Activated CD4-positive, alpha-beta T cell treated with anti-CD3 and anti-CD28 coated beads, Interleukin-2, amount 50 U/mL, for 4 hours (primary cell): ENCODE measurements at places on chromosomes 4 and X.

DNA sequence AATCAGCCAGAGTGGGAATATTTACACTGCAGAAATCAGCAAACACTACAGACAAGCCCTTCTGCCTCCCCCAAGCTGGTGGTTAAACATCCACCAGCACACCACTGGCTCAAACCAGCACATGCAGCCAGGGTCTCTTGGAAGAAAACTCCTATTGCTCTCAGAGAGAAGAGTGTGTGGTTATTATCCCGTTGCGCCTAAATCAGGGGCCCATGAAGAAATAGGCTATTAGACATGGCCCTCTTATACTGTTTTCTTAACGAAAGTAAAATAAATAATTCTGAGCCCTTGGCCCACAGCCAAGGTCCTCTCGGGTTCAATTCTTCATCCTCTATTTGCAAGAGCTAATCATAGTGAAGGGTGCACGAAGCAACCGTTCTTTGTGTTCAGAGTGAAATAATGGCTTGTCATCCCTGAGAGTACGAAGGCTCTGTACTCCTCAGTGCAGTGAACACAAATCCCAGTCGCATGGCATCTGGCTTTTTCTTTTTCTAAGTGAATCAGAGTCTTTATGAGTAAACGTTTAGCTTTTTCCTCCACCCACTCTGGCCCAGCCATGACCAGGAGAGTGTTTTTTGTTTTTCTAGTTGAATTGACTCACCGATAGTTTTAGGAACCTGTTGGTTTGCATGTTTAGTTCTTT is 33.4 kb upstream of the RBM47 start:
- DNase-seq: no peak

DNA sequence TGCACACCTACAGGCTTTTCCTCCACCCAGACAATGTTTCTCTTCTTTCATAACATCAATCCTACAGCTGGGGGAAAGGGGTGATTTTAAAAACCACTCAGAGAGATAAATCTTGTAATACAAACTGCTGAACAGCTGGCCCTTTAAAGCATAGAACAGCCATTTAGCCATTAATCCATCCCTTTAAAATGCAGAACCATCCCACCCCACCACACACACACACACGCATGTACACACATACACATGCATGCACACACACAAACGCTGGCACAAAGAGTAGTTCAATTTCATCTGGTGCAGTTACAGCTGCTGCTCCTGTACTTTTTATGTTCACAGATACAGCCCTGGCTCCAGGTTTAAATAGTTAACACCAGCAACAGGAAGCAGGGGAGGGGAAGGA is 426.1 kb downstream of the MID1IP1 start:
- no peak for DNase-seq

- DNase-seq: peak; percentile 6
These were observed 154.5 kb upstream of the SLC4A4 start for GRCh38 chr4:71184195-71184781.

DNA sequence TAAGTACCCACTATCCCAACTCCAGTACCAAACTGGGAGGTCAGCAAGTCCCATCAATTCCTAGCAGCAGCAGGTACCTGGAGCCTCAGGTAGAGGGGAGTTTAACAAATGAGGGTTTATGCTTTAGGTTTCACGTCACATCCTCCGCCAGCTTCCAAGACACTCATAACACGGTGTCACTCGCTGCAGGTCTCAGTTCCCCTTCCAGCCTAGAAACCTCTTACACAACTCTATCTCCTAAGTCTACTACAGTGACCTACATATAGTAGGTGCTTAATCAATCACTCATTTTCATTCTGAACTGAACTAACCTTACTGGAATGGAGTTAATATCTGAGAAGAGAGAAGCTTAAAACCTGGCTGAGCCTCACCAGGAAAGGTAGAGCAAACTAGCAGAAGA is 96.0 kb downstream of the EFHC2 start:
- DNase-seq: no peak

- DNase-seq: no peak
These were observed 125.8 kb upstream of the CLNK start for GRCh38 chr4:10810411-10810810.

DNA sequence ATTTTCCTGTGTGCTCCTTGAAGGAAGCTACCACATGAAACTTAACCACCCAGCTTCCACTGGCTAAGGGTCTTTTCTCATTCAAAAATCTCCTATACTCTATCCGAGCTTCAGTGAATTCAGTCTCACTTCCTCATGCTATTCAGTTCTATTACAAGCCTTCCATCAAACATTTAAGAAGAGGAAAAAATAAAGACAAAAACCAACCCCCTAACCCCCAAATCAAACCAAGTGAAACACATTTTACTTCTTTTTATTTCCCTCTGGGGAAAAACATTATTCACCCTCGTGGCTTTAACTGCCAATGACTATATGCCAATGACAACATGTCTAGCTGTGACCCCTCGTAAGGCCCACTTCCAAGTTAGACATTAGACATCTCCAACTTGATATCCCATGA is 16.2 kb upstream of the WDR19 start:
- no peak for DNase-seq

GRCh38 chr4:33780952-33781791 is 2463.1 kb downstream of the ARAP2 start:
- DNase-seq: no peak
